Activated CD4-positive, alpha-beta T cell treated with anti-CD3 and anti-CD28 coated beads, Interleukin-2, amount 50 U/mL, for 48 hours (primary cell): ENCODE measurements at places on chromosomes 3 and 15.

GRCh38 chr15:62983956-62984355 is 58.6 kb upstream of the TPM1 start:
- no peak for DNase-seq

DNA sequence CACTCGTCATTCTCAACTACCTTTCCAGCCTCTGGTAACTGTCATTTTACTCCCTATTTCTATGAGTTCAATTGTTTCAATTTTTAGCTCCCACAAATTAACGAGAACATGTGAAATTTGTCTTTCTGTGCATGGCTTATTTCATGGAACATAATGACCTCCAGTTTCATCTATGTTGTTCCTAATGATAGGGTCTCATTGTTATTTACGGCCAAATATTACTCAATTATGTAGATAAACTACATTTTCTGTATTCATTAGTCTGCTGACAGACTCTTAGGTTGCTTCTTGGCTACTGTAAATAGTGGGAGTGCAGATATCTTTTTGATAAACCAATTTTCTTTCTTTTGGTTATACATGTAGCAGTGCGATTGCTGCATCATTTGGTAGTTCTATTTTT is 374.9 kb upstream of the ROBO1 start:
- DNase-seq: no peak

DNA sequence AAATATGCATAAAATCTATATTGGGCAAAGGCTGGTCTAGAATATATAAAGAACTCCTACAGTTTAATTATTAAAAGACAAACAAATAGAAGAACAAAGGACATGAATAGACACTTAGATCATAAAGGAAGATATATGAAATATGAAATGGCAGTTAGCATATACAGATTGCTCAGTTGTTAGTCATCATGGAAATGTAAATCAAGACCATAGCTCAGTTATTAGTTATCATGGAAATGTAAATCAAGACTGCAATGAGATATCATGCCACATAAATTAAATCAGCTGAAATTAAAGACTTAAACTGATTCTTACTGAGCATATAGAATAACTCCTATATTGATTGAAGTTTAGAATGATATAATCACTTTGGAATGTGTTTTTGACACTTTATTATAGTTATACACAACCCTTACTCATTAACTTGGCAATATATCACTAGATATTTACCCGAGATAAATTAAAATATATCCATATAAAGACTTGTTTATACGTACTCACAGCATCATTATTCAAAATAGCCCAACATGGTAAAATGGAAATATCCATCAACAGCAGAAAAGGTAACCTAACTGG is 45.2 kb upstream of the GOLGA8B start:
- DNase-seq: no peak

DNA sequence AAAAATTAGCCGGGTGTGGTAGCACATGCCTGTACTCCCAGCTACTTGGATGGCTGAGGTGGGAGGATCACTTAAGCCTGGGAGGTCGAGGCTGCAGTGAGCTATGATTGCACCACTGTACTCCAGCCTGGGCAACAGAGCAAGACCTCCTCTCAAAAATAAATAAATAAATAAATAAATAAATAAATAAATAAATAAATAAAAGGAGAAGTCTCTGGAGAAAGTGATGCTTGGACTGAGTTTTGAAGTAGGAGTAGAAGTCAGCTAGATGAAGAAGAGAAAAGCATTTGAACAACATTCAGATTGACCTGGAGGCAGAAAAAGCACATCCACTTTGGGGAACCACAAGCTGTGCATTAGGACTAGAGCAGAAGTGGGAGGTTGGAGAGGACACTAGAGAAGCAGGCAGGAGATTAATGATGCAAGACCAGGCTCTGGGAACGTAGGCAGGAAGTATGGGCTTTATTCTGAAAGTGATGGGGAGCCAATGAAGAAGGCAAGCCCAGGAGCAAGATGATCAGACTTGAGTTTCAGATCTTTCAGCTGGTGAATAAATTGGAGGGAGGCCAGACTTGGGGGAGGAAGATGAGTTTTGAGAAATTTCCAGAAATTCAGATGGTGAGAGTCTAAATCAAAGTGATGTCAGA is 48.7 kb downstream of the KLHL6 start:
- DNase-seq: no peak

- no peak for DNase-seq
Observed at GRCh38 chr3:120245386-120245785, 39.6 kb downstream of the GPR156 start.

DNA sequence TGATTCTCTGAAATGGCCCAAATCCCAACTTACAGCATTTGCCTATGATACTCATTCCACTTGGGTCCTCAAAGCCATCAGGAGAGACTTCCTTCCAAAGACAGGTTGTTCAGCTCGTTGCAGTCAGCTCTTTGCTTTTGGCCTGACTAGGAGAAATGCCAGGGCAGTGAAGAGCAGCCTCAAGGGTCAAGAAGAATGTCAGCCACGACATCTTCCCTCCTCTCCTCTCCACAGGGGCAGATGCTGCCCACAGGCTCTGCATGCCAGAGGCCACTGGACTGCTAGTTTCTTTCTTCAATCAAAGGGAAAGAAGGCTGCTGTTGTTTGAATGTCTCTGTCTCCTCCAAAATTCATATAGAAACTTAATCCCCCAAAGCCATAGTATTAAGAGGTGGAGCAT is 201.7 kb upstream of the PFN2 start:
- no peak for DNase-seq

DNA sequence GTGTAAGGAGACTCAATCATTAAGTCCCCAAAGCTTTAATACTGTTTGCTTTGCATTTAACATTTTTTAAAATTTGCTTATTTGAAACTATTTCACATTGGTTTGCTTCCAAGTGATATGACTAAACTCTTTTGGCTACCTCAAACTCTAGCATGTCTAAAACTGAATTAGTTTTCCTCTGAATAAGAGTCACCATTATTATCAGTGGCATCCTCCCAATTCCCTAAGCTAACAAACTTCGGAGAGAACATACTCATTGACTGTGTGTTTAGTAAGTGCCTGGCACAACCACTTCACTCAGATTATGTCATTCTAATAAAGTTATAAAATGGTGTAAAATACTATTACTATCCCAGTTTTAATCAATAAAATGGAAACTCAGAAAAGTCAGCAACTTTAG is 21.9 kb downstream of the ATOSA start:
- no peak for DNase-seq

GRCh38 chr15:87739866-87740265 is 516.7 kb downstream of the NTRK3 start:
- no peak for DNase-seq

DNA sequence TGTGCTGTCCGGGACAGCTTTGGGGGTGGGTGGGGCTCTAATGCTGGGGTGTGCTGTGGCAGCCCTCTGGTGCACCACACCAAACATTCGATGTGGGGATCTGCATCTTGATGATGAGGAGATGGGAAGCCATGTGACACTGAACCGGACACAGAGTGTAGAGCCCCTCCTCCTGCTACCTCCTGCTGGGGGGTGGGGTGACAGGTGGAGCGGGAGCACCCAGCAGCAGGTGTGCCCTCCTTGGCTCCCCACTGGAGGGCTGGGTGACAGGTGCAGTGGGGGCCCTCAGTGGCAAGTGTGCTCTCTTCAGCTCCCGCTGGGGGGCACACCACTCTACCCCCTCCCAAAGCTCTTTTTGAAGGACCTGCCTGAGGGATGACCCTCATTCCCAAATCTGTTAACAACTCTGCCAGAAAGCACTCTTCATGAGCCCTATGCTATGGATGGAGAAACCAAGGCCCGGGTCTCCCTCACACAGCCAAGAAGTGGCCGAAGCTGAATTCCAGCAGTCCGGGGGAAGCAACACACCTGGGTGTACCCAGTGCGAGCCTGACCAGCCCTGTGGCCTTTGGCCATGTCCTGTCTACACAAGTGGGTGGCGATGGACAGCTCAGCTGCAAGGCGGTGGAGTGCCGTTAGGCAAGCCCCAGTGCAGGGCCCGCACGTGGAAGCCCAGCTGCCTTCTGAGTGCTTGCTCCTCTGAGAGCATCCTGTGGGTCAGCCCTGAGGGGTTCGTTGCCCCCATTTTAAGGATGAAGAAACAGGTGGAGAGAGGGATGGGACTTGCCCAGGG is 609 bp upstream of the UROC1 start:
- no peak for DNase-seq

DNA sequence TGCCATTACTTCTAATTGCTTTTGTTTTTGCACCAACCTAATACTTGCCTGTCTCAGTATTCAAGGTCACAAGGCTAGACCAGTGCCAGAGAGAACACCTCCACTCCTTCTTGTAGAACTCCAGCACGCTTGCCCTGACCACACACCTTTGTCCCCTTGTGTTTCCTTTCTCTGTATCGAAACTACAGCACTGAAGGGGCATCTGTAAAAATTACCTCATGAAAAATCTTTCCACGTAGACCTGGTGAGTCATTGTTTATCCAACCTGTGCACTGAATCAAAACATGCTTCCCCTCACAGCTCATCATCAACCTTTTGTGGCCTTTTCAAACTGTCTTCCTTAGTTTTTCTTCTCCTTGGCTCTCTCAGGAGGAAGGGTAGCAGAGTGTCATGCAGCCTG is 259.5 kb downstream of the THRB start:
- DNase-seq: no peak

DNA sequence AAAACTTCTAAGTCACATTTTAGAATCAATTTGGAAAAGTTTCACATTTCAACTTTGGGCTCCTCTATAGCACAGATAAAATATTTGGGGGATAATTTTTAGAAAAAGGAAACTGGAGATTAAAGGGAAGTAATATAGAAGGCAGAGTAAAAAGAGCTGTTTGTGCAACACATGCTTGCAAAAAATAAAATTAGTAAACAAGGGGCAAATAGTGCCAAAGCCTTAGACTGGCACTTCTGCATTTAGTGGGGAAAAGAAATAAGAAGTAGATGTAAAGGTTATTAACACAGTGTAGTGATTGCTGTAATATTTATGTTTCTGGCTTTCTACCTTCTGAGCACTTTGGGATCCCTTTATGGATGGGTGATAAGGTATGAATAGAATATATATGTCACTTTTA is 246.6 kb downstream of the CBLB start:
- no peak for DNase-seq

DNA sequence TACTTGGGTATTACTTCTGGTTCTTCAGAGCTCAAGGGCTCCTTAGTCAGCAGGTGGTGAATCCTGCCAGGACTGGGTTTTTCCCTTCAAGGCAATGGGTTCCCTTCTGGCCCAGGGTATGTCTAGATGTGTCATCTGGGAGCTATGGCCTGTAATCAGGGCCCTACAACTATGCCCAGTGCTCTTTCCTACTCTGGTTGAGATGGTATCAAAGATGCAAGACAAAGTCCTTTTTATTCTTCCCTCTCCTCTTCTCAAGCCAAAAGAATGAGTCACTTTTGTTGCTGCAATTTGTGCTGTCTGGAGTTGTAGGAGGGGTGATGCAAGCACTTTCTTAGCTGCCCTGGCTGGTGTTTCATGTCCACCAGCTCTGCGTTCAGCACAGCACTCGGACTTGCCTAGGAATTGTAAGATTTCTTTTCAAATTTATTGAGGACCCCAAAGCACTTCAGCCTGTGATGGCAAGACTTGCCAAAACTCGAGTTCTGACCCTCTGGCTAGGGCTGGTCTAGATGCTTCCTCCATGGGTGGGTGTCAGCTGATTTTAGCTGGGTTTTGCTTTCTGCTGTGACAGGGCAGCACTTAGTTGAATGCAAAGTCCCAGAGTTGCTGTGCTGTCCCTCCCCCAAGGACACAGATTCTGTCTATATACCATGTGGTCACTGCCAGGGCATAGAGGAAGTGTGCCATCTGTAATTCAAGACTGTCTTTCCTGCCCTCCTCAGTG is 129.2 kb upstream of the CBLB start:
- no peak for DNase-seq

- peak; percentile 33 for DNase-seq
Observed at GRCh38 chr15:93028632-93029213, 60.3 kb downstream of the RGMA start.

DNA sequence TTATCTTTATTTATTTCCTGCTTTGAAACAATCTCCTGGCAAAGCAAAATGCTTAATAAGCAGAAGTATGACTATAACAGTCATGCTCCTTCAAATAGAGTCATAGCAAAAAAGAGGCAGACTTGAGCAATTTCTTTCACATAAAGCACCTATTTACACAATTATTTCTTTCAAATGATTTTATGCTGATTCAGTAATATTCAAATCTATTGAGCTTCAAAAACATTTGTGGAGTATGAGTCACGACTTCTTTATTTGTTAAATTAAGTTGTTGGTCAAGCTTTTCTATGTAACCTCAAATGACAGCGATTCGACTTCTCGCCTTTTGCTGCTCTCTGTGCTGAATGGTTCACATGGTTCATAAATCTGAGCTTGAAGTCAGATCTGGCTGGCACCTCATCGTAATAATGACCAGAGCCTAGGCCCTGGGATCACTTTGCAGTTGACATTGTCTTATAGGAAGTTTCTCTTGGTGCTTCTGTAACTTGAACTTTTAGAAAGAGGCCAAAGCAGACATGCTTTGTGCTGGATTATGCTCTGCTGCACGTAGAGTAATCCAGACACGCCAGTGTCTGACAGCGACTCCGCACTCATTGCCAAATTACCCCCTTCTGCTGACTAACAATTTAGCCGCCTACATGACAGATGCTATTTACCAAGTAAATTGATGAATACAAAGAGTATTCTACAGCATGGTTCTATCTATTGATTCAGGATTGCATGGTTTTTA is 139.0 kb downstream of the MCTP2 start:
- no peak for DNase-seq

- DNase-seq: no peak
Observed at GRCh38 chr3:31275038-31275572, 257.6 kb upstream of the STT3B start.

- no peak for DNase-seq
Observed at GRCh38 chr3:195790901-195791300, 20.8 kb downstream of the MUC4 start.

GRCh38 chr3:193372783-193373182 is 5.8 kb downstream of the ATP13A5 start:
- DNase-seq: no peak

GRCh38 chr15:100981086-100981485 is 61.9 kb downstream of the LRRK1 start:
- DNase-seq: no peak

DNA sequence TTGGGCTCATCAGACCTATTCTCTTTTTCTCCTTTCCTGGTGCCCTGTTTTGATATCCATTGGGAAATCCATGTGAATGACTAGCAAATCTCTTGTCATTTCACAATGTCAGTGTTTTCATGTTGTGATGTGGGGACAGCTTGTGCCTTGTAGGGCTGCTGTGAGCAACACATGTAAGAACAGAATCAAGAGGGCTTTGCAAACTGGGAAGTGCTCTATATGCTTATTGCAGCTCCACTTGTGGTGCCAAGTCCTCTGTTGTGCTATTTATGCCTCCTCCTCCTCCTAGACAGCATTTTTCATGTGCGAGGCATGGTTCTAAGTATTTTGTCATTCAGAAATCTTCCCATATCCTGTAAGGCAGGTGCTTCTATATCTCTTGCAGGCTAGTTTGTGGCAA is 56.4 kb downstream of the ZNF621 start:
- no peak for DNase-seq

- DNase-seq: no peak
Observed at GRCh38 chr15:51348688-51349087, 7.2 kb downstream of the GLDN start.

DNA sequence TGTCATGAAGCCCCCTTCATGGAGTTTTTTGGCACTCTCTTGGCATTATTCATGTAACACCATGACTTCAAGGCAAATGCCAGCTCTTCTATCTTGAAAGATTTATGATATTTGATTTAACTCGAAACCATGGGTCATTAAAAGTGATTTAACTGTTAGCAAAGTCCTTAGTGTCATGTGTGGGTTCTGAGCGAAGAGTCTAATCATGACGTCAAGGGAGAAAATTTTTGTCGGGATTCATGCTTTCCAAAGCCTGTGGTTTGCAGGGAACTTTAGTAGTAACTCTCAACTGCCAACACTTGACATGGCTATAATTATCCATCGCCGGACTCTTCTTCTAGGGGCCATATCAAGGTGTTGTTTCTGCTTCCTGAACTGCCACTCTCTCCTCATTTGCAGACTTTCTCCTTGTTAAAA is 11.5 kb downstream of the GXYLT2 start:
- DNase-seq: no peak
